ENCODE measurements at places on chromosomes 2 and 18. TPM values are rescaled to one million over a fixed set of nuclear protein-coding genes. Genes with fewer than 3 reads are reported as not detected.

DNA sequence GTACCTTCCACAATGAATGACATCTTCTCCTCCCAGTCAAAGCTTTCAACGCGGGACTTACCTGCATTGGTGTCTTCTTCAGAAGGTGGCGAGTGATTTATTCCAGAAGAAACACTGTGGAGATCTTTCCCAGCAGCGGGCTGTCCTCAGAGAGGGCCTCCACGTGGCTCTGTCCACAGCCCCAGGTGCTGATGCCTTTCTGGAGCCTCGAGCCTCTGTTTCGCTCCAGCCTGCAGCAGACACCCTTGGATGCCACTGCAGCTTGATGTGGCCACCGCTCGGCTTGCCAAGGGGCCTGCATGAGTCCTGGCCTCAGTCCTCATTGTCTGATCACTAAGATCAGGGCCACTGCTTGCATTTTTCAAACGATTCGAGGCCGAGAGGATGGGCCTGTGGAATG is 46.6 kb upstream of the GALR1 start:
- DNase-seq, result no peak

GRCh38 chr18:46650681-46651080 is 6.3 kb downstream of the LOXHD1 start:
- no peak for DNase-seq

DNA sequence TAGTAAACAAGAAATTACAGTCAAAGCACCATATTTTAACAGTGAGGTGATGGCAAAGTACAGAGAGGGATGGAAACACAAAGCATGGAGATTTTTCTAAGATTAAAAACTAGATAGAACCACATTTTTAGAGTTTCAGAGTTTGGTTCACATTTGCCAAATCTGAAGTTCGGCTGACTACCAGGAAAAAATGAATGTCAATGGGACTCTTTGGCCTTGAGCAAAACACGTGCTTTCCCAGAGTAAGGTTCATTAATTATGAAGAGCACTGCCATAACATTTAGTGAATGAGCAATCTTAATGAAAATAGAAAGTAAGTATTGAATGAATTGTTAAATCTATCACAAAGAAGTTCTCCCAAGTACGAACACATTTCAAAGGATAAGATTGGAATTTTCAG is 571.2 kb upstream of the VRK2 start:
- DNase-seq, result no peak

The PUS10 gene
- 5.7 TPM for total RNA-seq

DNA sequence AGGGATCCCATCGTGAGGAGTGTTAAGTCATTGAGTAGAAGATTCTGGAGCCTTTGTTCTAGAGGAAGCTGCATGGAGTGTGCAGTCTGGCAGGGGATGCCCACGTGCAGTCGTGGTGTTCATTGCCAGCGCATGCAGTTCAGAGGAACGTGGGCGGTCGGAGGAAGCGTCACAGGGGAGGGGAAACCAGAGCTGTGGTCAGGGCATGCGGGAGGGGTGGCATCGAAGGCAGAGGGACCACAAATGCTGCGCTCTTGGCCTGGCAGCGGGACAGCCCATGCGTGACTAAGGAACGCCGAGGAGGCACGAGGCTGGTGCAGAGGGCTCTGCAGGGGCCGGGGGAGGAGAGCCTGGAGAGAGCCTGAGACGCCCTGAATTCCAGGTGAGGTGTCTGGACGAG is 141.1 kb downstream of the KLHL29 start:
- no peak for DNase-seq
